ENCODE measurements at places on chromosomes 4 and X. TPM values are rescaled to one million over a fixed set of nuclear protein-coding genes. Genes with fewer than 3 reads are reported as not detected.

Gene CCKAR
- total RNA-seq: not detected

Gene BCAP31
- 331 TPM for total RNA-seq

Gene PWWP3B
- total RNA-seq: not detected

Gene NPNT
- not detected for total RNA-seq

Gene CSAG1
- not detected for total RNA-seq

Gene LUZP4
- not detected for total RNA-seq

Gene CT45A5
- total RNA-seq: not detected

Gene HSFX2
- 0.32 TPM for total RNA-seq

Gene CT83
- total RNA-seq: not detected

Gene MAGEE2
- not detected for total RNA-seq

Gene SPANXD
- total RNA-seq: not detected

Gene IL15
- 5.6 TPM for total RNA-seq

Gene RBMXL3
- not detected for total RNA-seq
